ENCODE measurements at places on chromosomes 13 and 19.

- peak; percentile 1 for DNase-seq
These were observed 440.8 kb downstream of the TDRD3 start for GRCh38 chr13:60837806-60838205.

DNA sequence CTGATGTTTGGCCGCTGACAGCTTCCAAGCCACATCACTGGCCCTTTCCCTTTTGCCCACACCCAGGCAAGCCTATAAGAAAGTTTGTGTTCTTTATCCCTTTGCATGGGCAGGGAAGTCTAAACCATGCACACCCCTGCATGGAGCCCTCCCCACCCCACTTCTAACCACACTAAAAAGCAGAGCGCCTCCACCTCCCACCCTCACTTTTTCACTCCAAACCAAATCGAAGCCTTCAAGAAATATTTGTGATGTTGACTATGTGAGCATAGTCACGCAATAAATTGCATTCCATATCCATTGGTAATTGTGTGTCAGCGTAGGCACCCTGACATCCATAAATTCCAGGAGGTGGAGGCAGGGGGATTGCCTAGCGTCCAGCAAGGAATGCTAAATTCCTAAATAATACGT is 104.4 kb upstream of the LSM14A start:
- no peak for DNase-seq

DNA sequence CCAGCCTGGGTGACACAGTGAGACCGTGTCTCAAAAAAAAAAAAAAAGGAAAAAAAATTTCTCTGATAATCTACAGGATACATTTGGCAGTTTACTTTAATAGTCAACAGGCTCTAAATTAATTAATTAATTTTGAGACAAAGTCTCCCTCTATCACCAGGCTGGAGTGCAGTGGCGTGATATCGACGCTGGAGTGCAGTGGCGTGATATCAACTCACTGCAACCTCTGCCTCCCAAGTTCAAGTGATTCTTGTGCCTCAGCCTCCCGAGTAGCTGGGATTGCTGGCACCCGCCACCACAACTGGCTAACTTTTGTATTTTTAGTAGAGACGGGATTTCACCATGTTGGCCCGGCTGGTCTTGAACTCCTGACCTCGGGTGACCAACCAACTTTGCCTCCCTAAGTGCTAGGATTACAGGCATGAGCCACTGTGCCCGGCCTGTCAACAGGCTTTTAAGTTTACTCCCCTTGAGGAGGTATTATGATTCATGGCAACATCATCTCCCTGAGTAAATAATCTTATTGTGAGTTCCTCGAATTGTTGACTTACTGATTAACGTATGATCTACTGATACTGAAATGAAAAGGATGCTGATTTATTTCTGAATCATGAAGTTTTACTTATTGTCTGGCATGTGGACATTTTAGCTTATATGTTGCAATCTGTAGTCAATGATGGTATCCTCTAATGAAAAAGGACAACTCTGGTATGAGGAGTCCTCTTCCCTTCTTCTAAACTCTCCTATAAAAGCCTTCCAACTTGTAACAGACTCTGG is 21.3 kb upstream of the MTRF1 start:
- peak; percentile 69 for DNase-seq

- no peak for DNase-seq
These were observed 16.6 kb downstream of the ZNF536 start for GRCh38 chr19:30388819-30389218.

GRCh38 chr13:111957913-111958450 is 109.0 kb upstream of the SOX1 start:
- no peak for DNase-seq

DNA sequence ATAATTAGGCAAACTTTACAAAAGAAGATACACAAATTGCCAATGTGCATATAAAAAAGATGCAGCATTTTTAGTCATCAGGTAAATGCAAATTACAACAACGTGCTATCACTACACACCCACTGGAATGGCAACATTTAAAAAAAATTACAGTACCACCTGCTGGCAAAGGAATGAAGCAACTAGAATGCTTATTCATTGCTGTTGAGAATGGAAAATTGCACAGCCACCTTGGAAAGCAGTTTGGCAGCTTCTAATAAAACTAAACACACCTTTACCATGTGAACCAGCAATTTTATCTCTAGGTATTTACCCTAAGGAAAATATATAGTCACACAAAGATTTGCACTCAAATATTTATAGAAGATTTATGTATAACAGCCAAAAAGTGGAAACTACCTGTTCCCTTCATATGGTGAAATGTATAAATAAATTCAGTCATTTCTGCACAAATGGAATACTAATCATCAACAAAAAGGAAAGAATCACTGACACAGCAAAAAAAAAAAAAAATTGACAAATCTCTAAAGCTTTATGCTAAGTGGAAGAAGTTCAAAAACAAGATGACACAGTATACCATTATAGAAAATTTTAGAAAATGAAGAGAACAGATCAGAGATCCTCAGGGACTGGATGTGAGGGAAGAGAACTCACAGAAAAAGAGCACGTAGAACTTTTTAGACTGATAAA is 30.3 kb downstream of the OXGR1 start:
- DNase-seq, result peak; percentile 10
